ENCODE measurements at places on chromosomes 1 and 21.
A peak's percentile ranks its signal among the peaks of the same experiment; 100 is the strongest.

GRCh38 chr1:209505044-209505443, 78.5 kb upstream of the CAMK1G start:
- DNase-seq, result no peak

GRCh38 chr1:33430692-33431593, at the start of gene PHC2:
TSS of gene PHC2 (minus strand) at chr1:33431095. CDS start at chr1:33375539, 55,556 bp downstream.
- DNase-seq, result peak; percentile 97

- DNase-seq, result no peak
Measured at GRCh38 chr21:40754466-40754865, 92.5 kb downstream of the DSCAM start.

- DNase-seq, result no peak
Measured at GRCh38 chr1:206609229-206609991, 2.9 kb downstream of the EIF2D start.

DNA sequence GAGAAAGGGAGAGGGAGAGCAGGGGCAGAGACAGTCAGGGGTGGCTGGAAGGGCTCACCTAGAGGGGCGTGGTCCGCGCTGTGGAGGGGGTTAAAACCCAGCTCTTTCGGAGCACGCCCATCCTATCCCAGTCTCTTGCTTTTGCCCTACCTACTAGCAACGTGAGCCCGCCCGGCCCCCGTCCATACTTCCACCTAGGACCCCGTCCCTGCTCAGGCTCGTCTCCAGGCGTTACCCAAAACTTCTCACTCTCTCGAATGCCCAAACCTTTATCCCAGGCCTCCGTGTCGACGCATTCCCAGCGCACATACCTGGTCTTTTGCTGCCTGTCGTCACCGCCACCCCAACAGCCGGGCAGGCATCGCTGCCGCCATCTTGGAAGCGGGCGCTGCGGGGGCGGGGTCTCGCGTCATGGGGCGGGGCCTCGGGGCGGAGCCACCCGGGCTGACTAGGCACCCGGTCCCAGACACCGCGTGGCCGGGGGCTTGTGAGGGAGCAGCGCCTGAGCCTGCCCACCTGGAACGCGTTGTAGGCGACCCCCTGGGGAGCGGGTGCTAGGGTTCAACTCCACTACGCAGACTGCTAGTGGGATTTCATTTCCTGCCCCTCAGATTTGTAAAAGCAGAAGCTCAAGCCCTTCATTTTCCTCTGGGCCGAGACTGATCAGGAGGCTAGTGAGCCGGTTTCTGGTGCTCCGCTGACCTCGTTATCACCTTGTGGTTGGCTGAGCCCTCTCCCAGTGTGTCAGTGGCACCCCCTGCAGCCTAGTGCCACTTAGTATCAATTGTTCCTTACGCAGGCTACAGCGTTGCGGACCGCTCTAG, at the start of gene B4GALT3:
B4GALT3 (minus strand) TSS at position 396 of the 824 bp plus-strand sequence. CDS start 1,447 bp downstream, outside the sequence.
- peak; percentile 94 for DNase-seq

DNA sequence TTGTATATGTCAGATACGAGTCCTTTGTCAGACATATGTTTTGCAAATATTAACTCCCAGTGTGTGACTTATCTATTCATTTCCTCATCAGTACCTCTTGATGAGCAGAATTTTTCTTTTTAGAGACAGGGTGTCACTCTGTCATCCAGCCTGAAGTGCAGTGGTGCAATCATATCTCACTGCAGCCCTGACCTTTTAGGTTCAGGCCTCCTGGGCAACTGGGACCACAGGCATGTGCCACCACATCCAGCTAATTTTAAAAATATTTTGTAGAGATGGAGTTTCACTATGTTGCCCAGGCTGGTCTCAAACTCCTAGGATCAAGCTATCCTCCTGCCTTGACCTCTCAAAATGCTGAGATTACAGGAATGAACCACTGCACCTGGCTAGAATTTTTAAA, 93.0 kb downstream of the HLCS start:
- DNase-seq, result no peak

- DNase-seq, result no peak
Measured at GRCh38 chr1:199678771-199679170, 348.7 kb upstream of the NR5A2 start.

- DNase-seq, result no peak
Measured at GRCh38 chr1:246281639-246282038, 225.4 kb downstream of the SMYD3 start.

GRCh38 chr1:15974855-15975254, 1.0 kb downstream of the ZBTB17 start:
- no peak for DNase-seq

DNA sequence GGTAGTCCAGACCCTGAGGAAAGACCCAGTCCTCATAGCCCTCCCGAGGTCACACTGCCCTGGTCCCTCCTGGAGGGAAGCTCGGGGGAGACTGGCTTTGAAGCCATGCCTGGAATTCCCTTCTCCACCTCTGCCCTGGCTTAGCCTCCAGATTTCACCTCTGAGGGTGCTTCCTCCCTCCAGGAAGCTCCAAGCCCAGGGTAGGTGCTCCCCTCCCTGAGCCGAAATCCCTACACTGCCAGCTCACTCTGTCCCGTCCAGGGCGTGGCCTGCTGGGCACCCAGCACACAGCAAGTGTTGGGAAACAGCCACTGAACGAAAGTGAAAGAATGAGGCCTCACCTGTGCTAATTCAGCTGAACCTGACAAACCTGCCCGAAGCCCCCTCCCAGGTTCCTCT, 6.0 kb upstream of the TNFRSF25 start:
- DNase-seq, result no peak

DNA sequence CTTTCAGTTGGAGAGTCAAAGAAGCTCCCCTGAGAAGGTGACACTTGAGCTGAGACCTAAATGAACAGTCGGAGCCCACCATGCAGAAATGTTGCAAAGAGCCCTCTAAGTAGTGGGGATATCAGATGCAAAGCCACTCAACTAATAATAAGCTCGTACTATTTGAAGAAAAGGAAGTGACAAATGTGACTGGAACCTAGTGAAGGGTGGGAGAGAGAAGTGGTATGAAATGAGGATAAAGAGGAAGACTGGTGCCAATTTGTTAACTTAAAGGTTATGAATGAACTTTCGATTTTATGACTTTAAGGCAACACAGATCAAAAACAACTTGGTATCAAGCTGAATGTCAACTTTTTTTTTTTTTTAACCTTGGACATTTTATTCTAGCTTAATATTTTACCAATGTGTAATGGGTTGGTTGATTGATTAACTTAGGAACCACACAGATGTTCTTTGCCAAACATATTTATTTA, 14.7 kb downstream of the LYPLAL1 start:
- DNase-seq, result no peak

DNA sequence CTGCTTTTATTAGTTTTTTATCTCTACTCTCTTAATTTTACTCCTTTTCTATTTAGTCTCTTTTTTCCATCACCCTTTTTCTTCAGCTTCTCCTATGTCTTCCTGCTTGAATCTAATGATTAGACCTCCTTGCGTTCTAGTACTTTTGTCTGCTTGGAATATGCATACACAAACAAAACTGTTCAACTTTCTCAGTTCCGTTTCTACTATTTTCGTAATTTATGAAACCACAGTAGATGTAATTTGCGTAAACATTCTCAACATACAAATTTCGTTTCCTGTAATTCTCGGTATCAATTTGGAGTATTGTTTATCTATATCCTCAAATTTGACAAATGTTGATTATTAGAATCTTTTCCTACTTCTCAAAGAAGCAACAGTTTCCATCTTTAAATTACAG, 772.5 kb downstream of the USP25 start:
- no peak for DNase-seq

GRCh38 chr1:165869343-165869742, 41.9 kb downstream of the UCK2 start:
- DNase-seq, result no peak
